ENCODE measurements at places on chromosomes 3 and 15.

DNA sequence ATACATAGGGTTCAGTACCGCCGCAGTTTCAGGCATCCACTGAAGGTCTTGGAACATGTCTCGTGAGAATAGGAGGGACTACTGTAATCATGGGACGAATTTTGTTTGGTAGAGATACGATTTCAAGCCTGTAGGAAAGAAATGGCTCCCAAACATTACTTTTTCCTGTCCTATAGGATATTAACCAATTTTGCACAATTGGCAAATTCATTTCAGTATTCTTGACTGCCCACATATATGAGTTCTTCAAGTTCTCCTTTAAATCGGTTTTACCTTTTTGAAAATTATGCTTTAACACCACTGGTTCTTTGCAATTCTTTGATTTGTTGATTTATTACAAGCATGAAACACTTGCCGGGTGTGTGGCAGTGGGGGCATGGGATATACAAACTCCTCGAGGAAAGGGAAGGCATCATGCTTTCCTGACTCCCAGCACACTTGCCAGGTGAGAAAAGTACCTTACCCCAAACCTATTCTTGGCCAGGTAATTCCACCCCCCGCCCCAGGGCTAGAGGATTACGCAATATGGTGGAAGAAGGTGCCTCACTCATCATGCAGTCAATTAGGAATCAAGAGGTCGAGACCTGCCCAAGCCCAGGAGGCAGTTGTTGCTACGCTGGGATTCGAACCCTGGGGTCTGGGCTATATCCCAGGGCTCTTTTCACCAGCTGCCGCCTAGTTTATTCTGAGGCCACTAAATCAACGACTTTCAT lies 584 bp upstream of the LARS2 start:
- no peak for DNase-seq

DNA sequence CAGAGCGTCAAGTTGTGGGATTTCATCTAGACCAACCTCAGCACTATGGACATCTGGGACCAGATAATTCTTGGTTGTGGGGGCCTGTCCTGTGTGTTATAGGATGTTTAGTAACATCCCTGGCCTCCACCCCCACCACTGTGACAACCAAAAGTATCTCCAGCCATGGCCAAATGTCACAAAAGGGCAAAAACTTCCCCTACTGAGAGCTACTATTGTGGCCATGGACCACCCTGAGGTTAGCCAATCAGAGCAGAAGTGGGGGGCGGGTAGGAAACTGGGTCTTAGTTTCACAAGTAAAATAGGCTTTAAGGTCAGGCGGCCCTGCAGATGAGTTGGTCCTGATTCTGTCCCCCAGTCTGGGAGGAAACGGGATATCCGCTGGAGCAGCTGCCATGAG lies 25.4 kb downstream of the KIF7 start:
- no peak for DNase-seq

DNA sequence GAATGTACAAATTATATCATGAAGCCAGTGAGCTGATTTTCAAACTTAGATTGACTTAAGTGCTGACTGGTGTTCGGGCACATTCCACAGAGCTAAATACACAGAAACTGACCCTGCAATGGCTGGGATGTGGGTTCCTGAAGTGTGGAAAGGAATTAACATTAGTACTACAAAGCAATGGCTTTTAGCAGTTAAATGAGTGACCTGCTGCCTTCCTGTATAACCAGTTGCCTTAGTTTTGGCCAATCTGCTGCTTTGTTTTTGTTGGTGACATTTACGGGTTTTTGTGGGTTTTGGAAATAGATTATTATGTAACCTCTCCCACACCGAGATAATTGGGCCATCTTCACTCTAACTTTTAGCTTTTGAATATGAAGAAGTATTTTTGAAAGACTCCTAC lies 2.4 kb upstream of the SKIC8 start:
- DNase-seq: no peak

GRCh38 chr3:100536093-100536492 lies 43.7 kb downstream of the TMEM45A start:
- no peak for DNase-seq

GRCh38 chr15:97410897-97411575 lies 549.5 kb upstream of the ARRDC4 start:
- DNase-seq: no peak
